Fibroblast of skin of back (primary cell): ENCODE measurements at places on chromosomes 2 and 18.
A peak's percentile ranks its signal among the peaks of the same experiment; 100 is the strongest.

DNA sequence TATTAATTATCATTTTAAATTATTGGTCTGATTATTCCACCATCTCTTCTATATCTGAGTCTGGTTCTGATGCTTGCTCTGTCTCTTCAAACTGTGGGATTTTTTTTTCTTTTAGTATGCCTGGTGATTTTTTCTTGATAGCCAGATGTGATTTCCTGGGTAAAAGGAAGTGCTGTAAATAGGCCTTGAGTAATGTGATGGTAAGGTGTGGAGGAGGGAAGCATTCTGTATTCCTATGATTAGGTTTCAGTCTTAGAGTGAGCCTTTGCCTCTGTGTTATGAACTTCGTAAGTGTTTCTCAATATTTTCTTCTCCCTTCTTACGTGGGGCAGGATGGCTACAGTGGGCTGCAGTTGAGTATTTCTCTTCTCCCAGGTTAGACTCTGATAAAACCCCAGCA lies 103.0 kb downstream of the EHBP1 start:
- no peak for DNase-seq

- DNase-seq = peak; percentile 99
Measured at GRCh38 chr18:23231340-23232021, 96.2 kb downstream of the CABLES1 start.

- DNase-seq = peak; percentile 16
Measured at GRCh38 chr18:56835331-56835730, 184.2 kb downstream of the WDR7 start.

DNA sequence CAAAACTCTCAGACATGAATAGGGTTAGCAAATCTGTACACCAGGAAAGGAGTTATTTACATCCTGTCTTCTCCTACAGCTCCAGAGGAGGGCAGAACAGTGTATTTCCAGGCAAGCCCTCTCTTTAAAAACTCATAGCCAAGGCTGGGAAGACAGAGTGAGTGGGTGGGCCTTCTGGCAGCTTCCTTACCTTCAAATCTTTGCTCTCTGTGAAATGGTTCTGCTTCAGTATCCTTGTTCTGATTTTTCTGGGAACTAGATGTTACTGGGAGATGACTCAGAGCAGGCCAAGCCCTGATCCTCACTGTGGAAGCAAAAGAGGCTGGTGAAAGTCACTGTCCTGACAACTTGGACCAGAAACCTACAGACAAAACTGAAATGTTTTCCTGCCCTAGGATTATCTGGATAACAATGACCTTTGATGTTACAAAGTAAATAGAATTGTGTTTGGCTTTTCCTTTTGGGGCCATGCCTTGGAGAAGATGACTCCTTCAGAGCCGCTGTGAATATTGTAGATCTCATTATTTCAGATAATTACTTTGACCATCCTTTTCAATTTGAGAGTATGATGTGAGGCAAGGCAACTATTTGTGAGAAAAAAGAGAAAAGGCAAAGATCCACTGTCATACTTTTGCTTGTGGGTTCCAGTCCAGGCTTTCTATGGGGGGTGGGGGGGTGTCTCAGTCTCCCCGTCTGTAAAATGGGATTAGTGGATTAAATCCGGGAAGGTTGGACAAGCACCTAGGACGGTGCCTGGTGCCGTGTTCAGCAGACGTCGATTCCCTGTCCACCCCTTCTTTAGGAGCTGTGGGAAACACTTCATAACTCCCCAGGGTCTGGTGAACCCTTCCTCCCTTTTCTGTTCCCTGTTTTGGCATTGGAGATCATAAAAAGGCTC lies 644 bp upstream of the QPCT start:
- DNase-seq = peak; percentile 54

DNA sequence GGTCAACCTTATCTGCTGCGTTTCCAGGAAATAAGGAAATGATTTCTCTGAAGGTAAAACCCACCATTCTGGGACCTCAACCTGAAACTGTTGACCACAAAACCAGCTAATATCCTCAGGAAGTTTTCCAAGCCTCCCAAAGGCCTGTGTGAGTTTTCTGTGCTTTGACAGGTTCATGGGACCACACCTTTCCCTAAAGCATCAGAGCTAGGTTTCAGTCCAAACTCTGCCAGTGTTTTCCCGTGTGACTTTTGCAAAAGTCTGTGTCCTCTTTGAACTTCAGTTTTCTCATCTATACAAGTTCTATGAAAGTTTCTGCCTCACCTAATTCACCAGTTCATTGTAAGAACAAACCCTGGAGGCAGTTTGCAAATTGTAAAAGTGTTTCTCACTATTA lies 39.8 kb downstream of the VSNL1 start:
- no peak for DNase-seq
